ENCODE measurements at places on chromosomes 13 and 19. TPM values are rescaled to one million over a fixed set of nuclear protein-coding genes. Genes with fewer than 3 reads are reported as not detected.

EFNB2 gene
- total RNA-seq: 2.5 TPM

PSG1 gene
- total RNA-seq: 0.22 TPM

FFAR2 gene
- not detected for total RNA-seq

ZIC2 gene
- total RNA-seq: 11.6 TPM

CERS4 gene
- total RNA-seq: 2.8 TPM

CCDC122 gene
- total RNA-seq: 2.8 TPM

CAMSAP3 gene
- total RNA-seq: 4.3 TPM

LRRC63 gene
- total RNA-seq: not detected

CCDC8 gene
- total RNA-seq: not detected

ADM5 gene
- 5.8 TPM for total RNA-seq

SLC25A41 gene
- total RNA-seq: 0.24 TPM

FBXW9 gene
- 11.4 TPM for total RNA-seq

MAMSTR gene
- 0.26 TPM for total RNA-seq

SAMD4B gene
- total RNA-seq: 108 TPM
